GOT3 (cell line): ENCODE measurements at places on chromosomes 6 and 20.
A peak's percentile ranks its signal among the peaks of the same experiment; 100 is the strongest.

DNA sequence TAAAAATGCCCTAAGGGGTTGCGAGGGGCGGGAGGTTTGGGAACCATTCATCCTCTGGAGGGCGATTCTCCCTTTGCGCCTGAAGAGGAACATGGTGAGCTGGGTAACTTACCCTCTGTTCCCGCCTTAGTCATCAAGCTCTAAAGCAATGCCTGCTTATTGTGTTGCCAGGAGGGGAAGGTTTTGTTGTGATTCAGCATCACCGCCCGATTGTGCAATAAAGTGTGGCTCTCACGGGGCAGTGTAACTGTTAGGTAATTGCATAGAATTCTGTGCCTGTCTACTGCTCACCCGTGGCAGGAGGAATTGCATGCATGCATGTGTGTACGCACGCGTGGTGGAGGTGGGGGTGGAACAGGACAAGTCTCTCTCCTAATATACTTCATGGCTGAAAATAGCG, 95.5 kb upstream of the AGPAT4 start:
- DNase-seq = peak; percentile 54

DNA sequence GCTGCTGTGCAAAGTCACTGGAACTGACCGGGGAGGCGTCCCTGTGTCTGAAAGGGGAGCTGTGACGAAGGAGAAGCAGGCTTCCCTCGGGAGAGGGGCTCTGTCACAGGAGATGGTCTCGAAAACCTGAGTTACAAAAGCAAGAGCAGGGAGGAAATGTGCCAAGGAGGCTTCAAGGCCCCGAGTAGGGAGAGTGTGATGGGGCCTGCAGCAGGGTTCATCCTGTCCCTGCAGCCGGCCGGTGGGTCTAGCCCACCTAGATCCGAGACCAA, 16.7 kb downstream of the DYNLT1 start:
- no peak for DNase-seq

- DNase-seq = no peak
These were observed 216.5 kb downstream of the ARHGAP18 start for GRCh38 chr6:129493354-129493902.

- no peak for DNase-seq
These were observed 5.6 kb downstream of the PLCG1 start for GRCh38 chr20:41142919-41143318.

GRCh38 chr6:26022132-26022472, 59.5 kb downstream of the TRIM38 start:
- DNase-seq = no peak

GRCh38 chr20:50470264-50470858, 39.8 kb upstream of the PTPN1 start:
- no peak for DNase-seq

- no peak for DNase-seq
These were observed 48.3 kb downstream of the PTPN1 start for GRCh38 chr20:50558483-50558925.

DNA sequence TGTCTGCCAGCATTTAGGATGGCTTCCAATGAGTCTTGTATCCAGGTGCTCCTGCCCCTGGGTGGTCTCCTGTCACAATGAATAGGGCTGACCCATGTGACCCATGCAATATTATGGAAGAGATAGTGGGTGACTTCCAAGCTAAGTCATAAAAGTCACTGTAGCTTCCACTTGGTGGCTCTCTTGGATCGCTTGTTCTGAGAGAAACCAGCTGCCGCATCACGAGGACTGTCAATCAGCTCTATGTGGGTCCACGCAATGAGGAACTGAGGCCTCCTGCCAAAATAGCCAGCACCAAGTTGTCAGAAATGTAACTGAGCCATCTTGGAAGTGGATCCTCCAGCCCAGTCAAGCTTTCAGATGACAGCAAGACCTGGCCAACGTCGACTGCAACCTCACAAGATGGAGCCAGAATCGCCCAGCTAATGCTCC, 14.9 kb upstream of the MATN4 start:
- no peak for DNase-seq

DNA sequence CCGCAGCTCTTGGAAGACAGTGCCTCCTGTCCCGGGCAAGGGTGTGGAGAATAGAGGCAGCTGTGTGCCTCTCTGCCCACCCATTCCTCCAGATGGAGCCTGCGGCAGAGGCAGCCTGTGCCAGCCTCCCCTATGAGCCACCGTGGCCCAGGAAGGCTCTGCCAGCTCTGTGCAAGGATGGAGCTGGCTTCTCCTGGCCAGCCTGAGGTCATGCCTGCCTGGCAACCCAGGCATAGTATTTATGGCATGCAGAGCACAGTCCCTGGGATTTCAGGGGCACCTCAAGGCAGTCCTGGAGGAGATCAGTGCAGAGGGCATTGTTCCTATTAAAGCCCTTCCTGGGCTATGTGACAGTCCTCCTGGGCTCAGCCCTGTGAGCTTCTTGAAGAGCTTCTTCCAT, 1.5 kb downstream of the EPB41L1 start:
- no peak for DNase-seq

- no peak for DNase-seq
These were observed 159.7 kb upstream of the RPS6KA2 start for GRCh38 chr6:166786704-166787293.

GRCh38 chr6:166236596-166236995, 68.9 kb upstream of the TBXT start:
- DNase-seq = no peak

DNA sequence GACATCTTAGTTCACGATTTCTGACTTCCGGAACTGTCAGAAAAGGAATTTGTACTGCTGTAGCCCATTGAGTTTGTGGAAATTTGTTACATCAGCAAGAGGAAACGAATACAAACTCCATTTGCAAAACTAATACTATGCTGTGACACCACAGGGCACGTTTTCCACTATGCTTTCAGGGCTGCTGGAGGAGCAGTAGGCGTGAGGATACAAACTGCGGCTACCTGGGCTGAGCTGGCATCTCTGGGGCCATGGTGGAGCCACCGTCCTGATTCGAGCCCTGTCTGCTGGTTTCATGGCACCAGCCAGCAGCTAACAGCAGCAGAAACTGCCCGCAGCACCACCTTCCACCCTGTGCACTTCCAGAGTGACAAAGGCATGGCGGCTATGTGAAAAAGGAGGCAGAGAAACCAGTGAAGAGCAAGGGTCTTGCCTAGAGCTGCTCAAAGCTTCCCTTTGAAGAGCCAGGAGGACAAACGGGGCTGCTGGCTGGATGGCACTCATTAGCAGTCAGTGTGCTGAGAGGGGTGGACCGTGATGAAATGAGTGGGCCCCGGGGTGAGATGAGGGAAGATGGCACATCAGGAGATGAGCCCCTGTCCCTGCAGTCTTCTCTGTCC, 58.9 kb upstream of the STX16 start:
- no peak for DNase-seq

- no peak for DNase-seq
These were observed 162.2 kb downstream of the GJA1 start for GRCh38 chr6:121597654-121598053.

GRCh38 chr6:42336431-42336830, 115.3 kb downstream of the TRERF1 start:
- DNase-seq = no peak

GRCh38 chr6:96743496-96743895, 93.8 kb downstream of the GPR63 start:
- no peak for DNase-seq

DNA sequence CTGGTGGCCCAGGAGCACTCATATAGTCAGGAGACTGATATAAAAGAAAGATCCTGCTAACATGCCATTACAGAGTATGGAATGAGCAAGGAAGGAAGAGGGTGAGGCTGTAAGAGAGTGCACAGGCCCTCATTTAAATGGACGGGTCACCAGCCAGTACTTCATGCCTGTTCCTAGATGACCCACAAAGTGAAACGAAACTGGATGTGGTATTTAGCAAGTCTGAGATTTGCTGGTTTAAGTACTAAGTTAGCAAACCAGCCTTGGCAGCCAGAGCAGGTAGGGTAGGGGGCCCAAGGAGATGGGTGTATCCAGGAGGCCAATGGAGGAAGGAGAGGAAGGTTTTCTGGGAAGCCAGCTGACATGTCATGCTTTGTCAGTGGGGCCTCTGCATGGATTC, 15.9 kb downstream of the NT5E start:
- DNase-seq = no peak

GRCh38 chr6:147164761-147165160, 39.5 kb upstream of the STXBP5 start:
- no peak for DNase-seq

DNA sequence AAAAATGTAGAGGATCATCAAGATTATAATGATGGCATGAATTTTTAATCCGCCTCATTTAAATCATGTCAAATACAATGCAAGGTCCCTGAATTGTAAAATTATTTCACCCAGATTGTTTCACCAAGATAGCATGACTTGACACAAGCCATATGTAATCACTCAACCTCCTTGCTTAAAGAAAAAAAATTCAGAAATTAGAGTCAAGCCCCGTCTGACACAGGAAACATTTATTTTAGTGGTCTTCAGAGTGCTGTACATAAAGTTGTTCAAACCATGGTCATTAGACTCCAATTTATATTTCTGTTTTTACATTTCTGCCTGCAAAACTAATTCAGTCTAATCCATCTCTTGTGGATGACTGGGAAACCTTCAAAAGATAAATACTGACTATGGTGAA, 200.2 kb downstream of the CBLN4 start:
- DNase-seq = no peak

- DNase-seq = no peak
These were observed 5.1 kb downstream of the HLA-DMB start for GRCh38 chr6:32935551-32936238.

- no peak for DNase-seq
These were observed 927 bp downstream of the IL20RA start for GRCh38 chr6:137043710-137044365.

DNA sequence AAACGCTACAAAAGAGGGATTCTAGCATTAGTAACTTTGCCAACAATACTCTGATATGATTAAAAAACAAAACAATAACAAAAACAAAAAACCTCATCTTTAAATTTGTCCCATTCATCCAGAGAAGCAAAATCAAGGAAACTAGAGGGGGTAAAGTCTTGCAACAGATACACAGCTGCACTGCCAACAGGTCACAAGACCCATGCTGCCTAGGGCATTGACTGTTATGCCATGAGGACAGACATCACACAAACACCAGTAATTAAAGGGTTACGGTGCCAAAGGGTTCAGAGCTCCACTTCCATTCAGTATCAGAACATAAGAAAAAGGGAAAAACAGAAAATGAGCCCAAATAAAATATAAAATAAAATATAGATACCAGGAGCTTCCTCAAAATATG, 1.6 kb downstream of the TBC1D20 start:
- DNase-seq = no peak

- no peak for DNase-seq
These were observed 31.1 kb downstream of the RALY start for GRCh38 chr20:34024723-34025351.

GRCh38 chr20:6956574-6956973, 189.1 kb downstream of the BMP2 start:
- no peak for DNase-seq
